ENCODE measurements at places on chromosomes 11 and 22.

GRCh38 chr11:42315846-42316245 is 856.4 kb upstream of the LRRC4C start:
- no peak for DNase-seq
- H3K27me3 ChIP-seq, result no peaks in the 10 kb centered on the region
- no peak overlapping the region for H3K27ac ChIP-seq
- no peak overlapping the region for H3K4me3 ChIP-seq
- H3K36me3 ChIP-seq, result no peaks in the 10 kb centered on the region
- H3K4me1 ChIP-seq, result no peaks in the 10 kb centered on the region

GRCh38 chr11:128579798-128580504 is 7.4 kb downstream of the ETS1 start:
- H3K27ac ChIP-seq, result no peak overlapping the region
- no peaks in the 10 kb centered on the region for H3K27me3 ChIP-seq
- DNase-seq, result no peak

GRCh38 chr11:121367001-121367843 is 74.7 kb downstream of the SC5D start:
- peaks cover 23% of the 10 kb centered on the region for H3K4me1 ChIP-seq
- H3K27me3 ChIP-seq, result no peaks in the 10 kb centered on the region
- no peaks in the 10 kb centered on the region for H3K36me3 ChIP-seq
- H3K27ac ChIP-seq, result peak overlapping the region; percentile 40

DNA sequence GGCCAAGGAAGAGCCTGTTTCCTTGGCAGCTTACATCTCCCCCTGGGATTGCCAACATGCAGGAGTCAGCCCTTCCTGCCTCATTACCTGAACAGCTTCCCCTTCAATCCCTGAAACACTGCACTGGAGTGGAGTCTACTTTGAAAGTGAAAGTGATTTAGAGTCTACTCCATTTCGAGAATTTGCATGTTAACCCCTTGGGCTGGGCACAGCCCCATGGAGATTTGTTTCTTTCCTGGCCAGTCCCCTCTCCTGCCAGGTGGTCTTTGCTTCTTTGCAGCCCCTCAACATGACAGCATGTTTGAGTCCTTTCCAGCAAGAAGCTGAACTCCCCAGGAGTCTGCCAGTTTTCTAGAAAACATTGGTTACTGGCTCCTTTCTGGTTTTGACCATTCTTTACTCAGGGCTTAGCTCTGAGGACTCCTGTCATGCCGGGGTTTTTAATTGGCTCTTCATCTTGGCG is 59.9 kb downstream of the TRAF6 start:
- no peak overlapping the region for H3K4me3 ChIP-seq
- no peaks in the 10 kb centered on the region for H3K36me3 ChIP-seq
- peak overlapping the region; percentile 38 for H3K27ac ChIP-seq
- H3K27me3 ChIP-seq, result no peaks in the 10 kb centered on the region
- peak; percentile 43 for DNase-seq
- peaks cover 20% of the 10 kb centered on the region for H3K4me1 ChIP-seq

- H3K27ac ChIP-seq, result no peak overlapping the region
- no peak for DNase-seq
- H3K4me1 ChIP-seq, result no peaks in the 10 kb centered on the region
- H3K27me3 ChIP-seq, result no peaks in the 10 kb centered on the region
- H3K36me3 ChIP-seq, result no peaks in the 10 kb centered on the region
- H3K4me3 ChIP-seq, result no peak overlapping the region
These were observed 38.9 kb downstream of the FZD4 start for GRCh38 chr11:86916330-86916729.

GRCh38 chr11:76631566-76632308 is 38.8 kb downstream of the LRRC32 start:
- H3K36me3 ChIP-seq, result no peaks in the 10 kb centered on the region
- no peaks in the 10 kb centered on the region for H3K27me3 ChIP-seq
- H3K4me1 ChIP-seq, result peaks cover 56% of the 10 kb centered on the region
- no peak overlapping the region for H3K4me3 ChIP-seq

GRCh38 chr22:45376703-45377102 is 36.7 kb downstream of the SMC1B start:
- no peaks in the 10 kb centered on the region for H3K4me1 ChIP-seq

DNA sequence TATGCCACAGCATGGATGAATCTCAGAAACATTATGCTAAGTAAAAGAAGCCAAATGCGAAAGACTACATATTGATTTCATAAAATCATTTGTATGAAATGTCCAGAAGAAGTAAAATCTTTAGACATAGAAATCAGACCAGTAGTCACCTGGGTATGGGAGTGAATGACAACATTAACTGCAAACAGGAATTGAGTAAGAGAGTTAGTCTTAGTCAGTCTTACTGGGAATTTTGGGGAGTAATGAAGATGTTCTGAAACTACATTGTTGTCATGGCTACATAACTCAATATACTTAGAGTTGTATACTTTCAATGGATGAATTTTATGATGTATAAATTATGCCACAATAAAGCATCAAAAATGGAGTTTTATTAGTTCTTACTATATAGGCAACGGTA is 107.8 kb upstream of the CHORDC1 start:
- no peaks in the 10 kb centered on the region for H3K27me3 ChIP-seq
- H3K36me3 ChIP-seq, result no peaks in the 10 kb centered on the region
- no peak for DNase-seq
- H3K27ac ChIP-seq, result no peak overlapping the region
- no peak overlapping the region for H3K4me3 ChIP-seq
- H3K4me1 ChIP-seq, result no peaks in the 10 kb centered on the region

GRCh38 chr22:45534339-45535192 is 31.9 kb downstream of the FBLN1 start:
- no peak overlapping the region for H3K4me3 ChIP-seq
- DNase-seq, result no peak
- no peaks in the 10 kb centered on the region for H3K4me1 ChIP-seq
- H3K27ac ChIP-seq, result no peak overlapping the region
- H3K36me3 ChIP-seq, result no peaks in the 10 kb centered on the region
- no peaks in the 10 kb centered on the region for H3K27me3 ChIP-seq

- no peak overlapping the region for H3K27ac ChIP-seq
- no peak for DNase-seq
- H3K36me3 ChIP-seq, result no peaks in the 10 kb centered on the region
- H3K4me3 ChIP-seq, result no peak overlapping the region
- H3K4me1 ChIP-seq, result no peaks in the 10 kb centered on the region
- no peaks in the 10 kb centered on the region for H3K27me3 ChIP-seq
These were observed 5.3 kb downstream of the P2RY6 start for GRCh38 chr11:73277467-73277866.

- no peaks in the 10 kb centered on the region for H3K4me1 ChIP-seq
- no peaks in the 10 kb centered on the region for H3K27me3 ChIP-seq
- H3K27ac ChIP-seq, result no peak overlapping the region
These were observed 90.8 kb upstream of the HORMAD2 start for GRCh38 chr22:29989446-29989845.

DNA sequence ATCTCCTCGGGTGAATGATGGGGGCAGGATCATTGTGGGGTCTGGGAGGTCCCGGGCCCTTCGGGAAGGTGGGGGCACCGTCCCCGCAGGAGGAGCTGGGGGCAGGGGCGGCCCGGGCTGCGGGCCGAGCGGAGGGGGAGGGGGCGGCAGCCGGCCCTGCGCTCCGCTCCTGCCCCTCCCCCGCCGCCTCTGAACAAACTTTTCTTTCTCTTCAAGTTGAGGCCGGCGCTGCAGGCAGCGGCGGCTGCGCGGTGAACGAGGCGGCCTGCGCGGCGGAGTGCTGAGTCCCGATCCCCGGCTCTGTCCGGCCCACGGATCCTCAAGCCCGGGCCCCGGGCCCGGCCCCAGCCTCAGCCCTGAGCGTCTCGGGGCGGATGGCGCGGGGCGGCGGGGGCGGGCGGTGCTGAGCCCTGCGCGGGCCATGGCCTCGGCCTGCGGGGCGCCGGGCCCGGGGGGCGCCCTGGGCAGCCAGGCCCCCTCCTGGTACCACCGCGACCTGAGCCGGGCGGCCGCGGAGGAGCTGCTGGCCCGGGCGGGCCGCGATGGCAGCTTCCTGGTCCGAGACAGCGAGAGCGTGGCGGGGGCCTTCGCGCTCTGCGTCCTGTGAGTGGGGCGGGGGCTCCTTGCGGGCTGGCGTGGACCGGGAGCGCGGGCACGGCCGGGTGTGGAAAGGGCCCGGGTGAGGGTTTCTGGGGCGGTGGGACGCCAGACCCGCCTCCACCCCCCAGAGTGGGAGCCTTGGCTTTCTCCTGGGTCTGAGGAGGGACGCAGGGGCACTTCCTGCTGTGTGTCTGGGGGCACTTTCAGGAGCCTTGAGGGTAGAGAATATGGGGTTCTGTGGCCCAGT is at the start of gene INPPL1:
INPPL1 (plus strand) TSS at position 204 of the 847 bp plus-strand sequence; CDS start at position 422, 218 bp downstream.
- DNase-seq, result peak; percentile 63
- H3K4me3 ChIP-seq, result peak within 1 kb of the TSS; percentile 91
- peaks cover 26% of the 10 kb centered on the region for H3K4me1 ChIP-seq
- peak within 1 kb of the TSS; percentile 89 for H3K27ac ChIP-seq

Data from B cell (primary cell).